Activated T-helper 1 cell treated with anti-CD3 and anti-CD28 coated beads, Interleukin-12 subunit alpha, Interleukin-12 subunit beta, Interleukin-2, Interleukin-4 antibody, amounts not matched to agents 30 ng/mL and 10 ng/mL and 1 ng/mL, durations not matched to agents 14 hours and 24 hours and 36 hours (primary cell): ENCODE measurements at places on chromosomes 13 and 19. TPM values are rescaled to one million over a fixed set of nuclear protein-coding genes. Genes with fewer than 3 reads are reported as not detected.

- no peak for DNase-seq
These were observed 440.9 kb downstream of the RFC3 start for GRCh38 chr13:34258646-34259386.

- no peak for DNase-seq
These were observed 14.7 kb downstream of the DGKH start for GRCh38 chr13:42063105-42063504.

GRCh38 chr19:956766-957440 lies 27.2 kb upstream of the WDR18 start:
- DNase-seq, result no peak

- no peak for DNase-seq
These were observed 23.4 kb upstream of the CEACAM21 start for GRCh38 chr19:41552558-41552957.

Gene PPP6R1
- 200 and 202 TPM in 2 replicates for total RNA-seq

GRCh38 chr13:100725472-100725871 lies 50.9 kb upstream of the TMTC4 start:
- no peak for DNase-seq

DNA sequence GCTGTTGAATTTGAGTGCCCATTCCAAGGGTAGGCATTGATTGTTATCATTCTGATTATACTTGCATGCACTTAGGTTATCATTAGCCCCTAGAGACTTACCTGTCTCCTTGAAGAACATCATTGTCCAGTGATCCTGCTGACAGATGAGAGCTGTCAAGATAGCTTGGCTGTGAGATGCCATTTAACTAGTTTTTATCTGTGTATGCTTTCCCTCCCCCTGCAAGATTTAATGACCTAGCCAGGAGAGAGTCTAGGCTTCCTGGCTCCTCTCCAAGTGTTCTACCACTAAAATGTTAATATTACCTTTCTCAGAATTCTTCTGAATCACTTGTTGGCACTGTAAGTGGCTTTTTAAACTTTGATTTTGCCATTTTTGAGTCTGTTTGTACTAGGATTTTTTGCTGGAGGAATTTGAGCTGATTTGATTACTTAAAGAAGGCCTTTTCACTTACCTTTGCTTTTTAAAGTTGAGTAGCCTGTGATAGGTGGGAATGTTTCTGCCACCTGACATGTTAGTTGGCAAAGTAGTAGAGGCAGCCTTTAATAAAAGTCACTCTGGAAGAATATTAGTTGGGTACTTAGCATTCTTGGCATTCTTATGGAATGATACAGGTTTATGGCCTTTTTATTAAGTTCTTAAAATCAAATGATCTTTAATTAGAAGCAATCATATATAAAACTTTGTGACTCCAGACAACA lies 41.1 kb downstream of the ARHGAP35 start:
- DNase-seq, result no peak

- no peak for DNase-seq
These were observed 47.5 kb downstream of the TRPM4 start for GRCh38 chr19:49205114-49205513.

GRCh38 chr13:42967660-42968059 lies 24.4 kb downstream of the EPSTI1 start:
- DNase-seq, result no peak

DNA sequence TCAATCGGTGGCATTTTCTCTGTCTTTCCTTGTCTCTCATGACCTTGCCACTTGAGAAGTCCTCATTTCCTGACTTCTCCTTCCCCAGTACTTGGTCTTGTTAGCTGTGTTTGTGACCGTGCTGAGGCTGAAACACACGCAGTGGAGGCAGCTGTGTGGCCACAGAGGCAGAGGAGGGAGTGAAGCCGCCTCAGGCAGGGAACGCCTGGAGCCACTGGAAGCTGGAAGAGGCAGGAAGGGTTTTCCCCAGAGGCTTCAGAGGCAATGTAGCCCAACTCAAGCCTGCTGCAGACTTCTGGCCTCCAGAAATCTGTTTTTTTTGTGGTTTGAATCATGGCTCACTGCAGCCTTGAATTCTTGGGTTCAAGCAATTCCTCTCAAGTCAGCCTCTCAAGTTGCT lies 29.2 kb upstream of the ARGLU1 start:
- no peak for DNase-seq

Gene SLC44A2
- 92.9 and 94.4 TPM in 2 replicates for total RNA-seq

DNA sequence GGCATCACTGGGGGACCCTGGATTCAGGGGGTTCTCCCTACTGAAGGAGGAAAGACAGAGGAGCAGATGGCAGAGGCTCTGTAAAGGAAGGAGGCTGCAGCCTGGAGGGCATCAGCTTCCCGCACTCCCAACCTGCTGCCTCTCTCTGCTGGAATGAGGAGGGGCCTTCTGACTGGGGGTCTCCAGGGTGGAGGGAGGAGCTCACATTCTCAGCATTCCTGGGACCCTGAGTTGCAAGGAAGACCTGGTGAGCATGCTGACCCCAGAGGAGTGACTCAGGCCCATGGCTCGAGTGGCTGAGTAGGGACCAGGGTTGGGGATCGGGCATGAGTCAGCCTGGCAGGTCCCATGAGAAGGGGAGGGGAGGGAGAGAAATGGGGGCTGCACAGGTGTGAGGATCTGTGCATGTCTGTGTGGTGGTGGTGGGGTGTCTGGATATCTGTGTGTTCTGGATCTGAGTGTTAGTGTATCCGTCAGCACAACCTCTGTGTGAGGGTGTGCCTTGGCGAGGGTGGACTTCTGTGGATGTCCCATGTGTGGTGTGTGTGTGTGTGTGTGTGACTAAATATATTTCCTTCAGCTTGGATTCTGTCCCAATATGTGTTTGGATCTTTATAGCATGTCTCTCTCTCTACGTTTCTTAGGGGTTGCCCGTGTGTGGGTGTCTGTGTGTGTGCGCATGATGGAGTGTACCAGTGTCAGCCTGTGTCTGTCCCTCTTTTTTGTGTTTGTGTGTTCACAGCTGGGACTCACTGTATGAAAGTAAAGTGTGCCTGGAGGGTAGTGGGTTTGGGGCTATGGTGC lies 4.6 kb downstream of the AXL start:
- DNase-seq, result no peak

DNA sequence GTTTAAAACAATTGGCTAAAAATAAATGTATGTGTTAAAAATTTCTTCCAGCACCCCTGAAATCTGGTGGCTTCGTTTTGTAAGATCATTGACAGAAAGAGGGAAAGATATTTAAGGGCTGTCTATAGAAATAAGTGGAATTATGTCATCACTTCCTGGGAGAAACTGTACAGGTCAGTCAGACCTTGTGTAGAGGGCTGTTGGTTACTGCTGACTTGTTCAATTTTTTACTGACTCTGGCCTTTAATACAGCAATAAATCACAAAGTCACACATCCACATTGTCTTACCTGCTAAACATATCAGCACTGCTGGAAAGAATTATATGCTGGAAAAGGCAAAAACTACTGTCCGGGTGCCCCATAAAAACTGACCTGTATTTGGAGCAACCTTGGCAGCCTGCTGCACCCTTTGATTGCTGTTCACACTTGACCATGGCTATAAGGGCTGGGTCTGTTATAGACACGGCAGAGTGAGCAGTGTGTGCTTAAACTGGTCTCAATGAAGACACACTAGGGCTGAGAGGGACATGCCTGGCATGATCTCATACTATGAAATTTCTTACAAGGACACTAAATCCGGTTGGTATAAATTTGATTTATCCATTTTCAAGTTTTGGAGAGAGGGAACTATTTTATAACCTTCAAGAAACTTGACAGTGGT lies 162.1 kb downstream of the NHLRC3 start:
- DNase-seq, result no peak

DNA sequence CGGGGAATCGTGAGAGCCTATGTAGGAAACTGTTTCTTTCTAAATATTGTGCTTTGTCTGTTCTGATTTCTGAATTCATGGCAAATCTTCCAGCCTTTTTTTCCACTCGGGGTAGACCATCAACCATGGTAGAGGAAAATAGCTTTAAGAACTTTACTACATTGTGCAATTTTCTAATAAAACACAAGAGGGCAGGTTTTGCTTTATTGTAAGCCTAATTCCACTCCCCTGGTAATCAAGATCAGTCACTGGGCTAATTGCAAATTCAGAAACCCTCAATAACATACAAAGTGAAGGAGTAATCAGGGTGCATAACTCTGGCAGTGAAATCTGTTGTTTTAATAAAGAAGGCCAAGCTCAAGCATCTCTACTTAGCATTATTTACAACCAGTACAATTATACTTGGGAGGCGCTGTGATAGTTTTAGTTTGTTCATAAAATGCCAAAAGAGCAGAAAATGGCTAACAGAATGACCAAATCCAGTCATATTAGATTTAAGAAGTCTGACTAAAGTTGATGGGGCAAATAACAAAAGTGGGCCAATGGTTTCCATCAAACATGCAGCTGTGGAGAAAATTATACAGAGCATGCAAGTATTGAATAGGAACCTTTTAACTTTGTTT lies 43.8 kb downstream of the DCT start:
- DNase-seq, result no peak

GRCh38 chr13:23851106-23851505 lies 38.1 kb downstream of the MIPEP start:
- DNase-seq, result no peak

DNA sequence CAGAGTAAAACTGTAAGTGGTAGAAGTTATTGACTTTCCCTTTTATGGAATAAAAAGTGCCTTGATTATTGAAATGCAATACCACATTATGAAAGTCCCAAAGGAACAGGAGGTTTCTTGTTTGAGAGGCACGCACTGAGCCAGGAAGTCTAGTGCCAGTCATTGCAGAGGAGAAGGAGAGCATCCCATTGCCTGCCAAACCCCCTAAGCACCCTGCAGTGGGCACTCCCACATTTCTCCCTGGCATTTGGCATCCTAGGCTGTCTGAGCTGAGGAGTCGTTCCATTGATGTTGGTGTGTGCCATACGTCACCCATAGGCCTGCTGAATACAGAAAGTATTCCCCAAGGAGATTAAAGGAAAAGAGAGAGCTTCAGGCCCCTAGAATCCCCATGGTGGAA lies 85.7 kb upstream of the MBNL2 start:
- no peak for DNase-seq

DNA sequence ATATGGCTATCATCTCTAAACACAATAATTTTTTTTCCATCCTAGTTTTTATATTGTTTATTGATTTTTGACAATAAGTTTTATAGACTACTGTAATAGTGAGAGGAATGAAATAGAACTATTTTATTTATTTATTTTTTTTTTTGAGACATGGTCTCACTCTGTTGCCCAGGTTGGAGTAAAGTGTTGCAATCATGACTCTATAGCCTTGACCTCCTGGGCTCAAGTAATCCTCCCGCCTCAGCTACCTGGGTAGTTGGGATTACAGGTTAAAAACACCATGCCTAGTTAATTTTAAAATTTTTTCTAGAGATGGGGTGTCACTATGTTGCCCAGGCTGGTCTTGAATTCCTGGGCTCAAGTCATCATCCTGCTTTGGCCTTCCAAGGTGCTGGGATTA lies 8.5 kb upstream of the ZNF442 start:
- no peak for DNase-seq

GRCh38 chr13:21557995-21558394 lies 46.0 kb downstream of the MICU2 start:
- no peak for DNase-seq

Gene ZNF628
- total RNA-seq, result 7.6 and 10.4 TPM in 2 replicates

Gene SYNGR4
- total RNA-seq, result 0.61 TPM in 1 of 2 replicates, not detected in the other

Gene PSG3
- not detected in 2 replicates for total RNA-seq
